NCI-H187 (cell line): ENCODE measurements at places on chromosomes 11 and 22.

GRCh38 chr11:94447149-94447548 lies 45.9 kb upstream of the GPR83 start:
- DNase-seq: no peak

DNA sequence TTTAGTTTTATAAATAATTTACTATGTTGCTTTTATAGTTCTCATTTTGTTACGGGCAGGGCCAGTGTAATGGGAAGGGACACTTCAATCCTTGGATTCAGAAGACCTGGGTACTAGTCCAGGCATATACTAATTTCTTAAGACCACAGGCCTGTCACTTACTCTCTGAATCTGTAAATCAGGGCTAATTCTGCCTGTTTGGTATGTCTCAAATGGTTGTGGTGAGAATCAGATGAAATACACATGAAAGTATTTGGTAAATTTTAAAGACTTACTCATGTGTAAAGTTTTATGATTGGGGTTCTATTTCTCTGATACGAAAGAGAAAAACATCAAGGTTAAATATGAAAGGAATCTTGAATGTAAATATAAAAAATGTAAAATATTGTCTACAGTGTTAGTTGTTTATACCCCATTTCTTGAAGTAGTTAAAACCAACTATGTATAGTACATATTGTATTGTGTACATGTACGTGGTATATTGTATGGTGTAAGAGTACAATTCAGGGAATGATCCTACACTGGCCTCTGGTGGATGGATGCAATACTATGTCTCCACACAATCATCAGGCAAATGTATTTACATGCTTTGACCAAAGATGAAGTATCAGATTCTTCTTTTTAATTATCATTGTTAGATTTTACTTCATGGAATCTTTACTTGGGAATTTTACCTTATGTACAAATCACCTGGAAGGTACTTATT lies 24.5 kb upstream of the RAG2 start:
- no peak for DNase-seq

DNA sequence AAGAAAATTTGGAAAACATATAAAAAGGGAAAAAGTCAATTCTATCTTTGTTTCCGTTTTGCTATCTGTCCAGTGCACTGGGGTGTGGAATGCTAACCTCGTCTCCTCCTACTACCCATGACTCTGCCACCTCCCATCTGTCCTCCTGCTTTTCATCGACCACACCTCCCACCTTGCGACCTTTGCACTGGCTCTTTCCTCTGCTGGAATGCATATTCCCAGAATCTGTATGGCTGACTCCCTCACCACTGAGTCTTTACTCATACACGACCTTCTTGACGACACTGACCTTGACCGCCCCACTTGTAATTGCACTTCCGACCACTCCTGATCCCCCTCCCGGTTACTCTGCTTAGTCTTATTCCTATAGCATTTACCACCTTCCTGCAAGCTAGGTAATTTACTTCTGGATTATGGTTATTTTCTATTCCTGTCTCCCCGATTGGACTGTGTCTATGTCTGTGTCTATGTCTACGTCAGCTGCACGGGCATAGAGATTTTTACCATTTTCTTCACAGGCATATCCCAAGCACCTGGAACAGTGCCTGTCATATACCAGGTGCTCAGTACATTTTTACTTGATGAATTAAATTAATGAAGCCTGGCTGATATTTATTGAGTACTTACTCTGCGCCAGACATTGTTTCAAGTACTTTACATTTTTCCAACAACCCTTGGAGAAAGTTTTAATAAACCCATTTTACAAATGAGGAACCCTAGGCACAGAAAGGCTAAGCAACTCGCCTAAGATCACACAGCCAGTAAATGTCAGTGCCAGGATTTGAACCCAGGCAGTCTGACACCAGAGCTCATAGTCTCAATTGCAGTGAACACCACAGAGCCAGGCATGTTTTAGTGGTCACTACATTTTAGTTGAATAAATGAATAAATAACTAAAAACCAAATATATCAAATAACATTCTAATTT lies 89.3 kb upstream of the SLC22A12 start:
- DNase-seq: no peak

DNA sequence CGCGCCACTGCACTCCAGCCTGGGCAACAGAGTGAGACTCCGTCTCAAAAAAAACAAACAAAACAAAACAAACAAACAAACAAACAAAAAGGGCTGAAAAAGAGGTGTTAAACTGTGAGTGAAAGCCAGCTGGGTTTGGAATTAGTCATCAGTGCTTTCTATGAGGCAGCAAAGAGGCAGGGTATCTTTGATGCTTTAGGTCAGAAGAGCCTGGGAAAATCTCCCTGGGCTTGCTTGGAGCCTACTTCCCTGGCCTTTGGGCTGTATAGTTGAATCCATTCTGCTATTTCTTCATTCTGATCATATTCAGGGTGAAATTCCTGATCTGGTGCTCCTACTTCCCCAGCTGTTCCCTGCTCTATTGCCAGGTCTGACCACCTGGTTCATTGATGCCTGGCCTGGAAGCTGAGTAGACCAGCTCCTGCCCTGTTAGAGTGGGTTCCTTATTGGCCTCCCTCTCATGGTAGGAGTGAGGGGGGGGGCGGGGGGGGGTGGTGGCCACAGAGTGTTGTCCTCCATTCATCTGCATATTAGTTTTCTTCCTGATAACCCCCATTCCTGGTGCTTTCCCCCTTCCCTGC lies 65.6 kb downstream of the INSC start:
- no peak for DNase-seq

- DNase-seq: no peak
These were observed 1.4 kb downstream of the POU2AF2 start for GRCh38 chr11:111246956-111247355.

DNA sequence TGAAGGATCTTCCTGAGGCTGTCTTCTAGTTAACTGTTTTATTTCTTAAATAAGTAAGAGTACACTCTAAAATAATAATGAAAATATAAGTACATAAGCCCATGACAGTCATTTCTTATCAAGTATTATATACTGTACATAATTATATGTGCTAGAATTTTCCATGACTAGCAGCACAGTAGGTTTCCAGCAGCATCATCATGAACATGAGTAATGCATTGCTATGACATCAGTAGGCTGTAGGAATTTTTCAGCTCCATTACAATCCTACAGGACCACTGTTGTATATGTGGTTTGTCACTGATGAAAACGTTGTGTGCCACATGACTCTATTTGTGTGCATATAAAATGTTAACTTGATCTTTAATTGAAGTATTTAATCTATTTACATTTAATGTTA lies 22.0 kb downstream of the ZNF202 start:
- no peak for DNase-seq

- DNase-seq: no peak
These were observed 5.8 kb upstream of the TTC12 start for GRCh38 chr11:113308601-113309000.

DNA sequence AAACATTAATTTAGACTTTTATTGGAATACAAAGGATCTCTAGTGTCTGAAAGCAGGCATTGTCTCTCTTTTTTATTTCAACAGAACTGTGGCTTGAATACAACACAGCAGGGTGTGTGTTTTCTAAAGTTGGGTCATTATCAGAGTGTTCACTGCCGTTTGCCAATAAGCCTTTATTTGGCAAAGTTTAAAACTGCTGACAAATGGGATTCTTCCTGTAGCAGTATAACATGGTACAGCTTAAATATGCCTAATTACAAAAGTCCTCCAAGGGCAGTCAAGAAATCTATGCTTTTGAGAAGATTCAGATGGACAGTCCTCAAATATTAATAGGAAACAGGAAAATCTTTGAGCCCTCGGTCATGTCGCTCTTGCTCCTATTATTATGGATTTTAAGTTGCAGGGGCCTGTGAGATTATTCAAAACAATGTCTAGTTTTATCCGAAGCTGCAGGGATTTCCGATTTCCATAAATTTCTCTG lies 199.9 kb downstream of the MAML2 start:
- no peak for DNase-seq

GRCh38 chr11:45073685-45074141 lies 72.7 kb upstream of the PRDM11 start:
- DNase-seq: no peak

DNA sequence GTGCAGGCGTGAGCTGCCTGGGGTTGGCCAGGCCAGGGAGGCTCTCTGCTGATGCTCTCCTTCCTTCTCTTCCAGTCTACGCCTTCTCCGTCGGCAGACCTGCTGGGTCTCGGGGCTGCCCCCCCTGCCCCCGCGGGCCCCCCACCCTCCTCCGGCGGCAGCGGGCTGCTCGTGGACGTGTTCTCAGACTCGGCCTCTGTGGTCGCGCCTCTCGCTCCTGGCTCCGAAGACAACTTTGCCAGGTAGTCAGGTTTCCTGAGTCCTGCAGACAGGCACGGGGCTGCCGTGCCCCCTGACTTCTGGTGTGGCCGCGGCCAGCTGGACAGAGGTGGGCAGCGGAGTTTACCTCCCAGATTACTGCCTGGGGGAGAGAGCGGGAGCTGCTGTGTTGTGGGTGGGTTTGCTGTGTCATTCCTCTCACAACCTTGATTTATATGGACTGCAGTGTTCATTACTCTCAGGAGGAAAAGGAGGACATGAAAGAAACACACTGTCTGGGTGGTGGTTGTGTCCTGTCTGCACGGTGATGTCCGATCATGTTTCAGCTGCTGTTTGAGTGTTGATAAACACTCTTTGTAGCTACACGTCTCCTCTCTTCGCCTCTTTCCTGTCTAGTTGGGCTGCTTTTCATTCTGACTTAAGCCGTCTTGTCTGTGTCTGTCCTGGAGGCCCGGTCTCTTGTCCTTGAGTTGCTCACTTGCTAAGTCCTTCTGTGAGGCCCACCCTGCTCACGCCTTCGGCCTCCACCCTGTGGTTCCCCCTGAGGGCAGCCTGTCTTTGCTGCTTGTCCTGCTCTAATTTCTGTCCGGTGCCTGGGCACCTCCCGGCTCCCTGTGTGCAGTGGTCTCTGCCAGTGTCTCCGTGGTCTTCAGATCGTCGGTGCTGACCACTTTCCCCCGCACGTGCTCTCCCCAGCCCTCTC lies 35.9 kb downstream of the MUC6 start:
- no peak for DNase-seq

GRCh38 chr11:132605825-132606570 lies 926.3 kb downstream of the OPCML start:
- DNase-seq: no peak

- DNase-seq: no peak
These were observed 85.6 kb downstream of the CACNG2 start for GRCh38 chr22:36617694-36618522.

DNA sequence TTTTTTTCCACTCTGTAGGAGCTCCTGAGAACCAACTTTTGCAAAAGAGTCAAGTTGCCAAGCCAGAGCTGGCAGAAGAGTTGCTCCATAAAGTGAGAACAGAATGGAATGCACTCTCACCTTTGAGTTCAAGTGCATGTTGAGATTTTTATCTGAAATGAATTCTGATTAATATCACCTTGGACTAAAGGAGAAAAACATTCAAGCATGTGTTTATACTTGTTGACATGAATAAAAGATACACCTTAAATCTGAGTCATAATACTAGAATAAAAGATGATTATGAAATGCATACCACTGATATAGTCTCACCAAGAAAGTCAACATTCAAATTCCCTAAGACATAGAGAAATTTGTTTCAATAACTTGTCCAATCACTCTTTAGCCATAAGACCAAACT lies 37.8 kb downstream of the ARL14EP start:
- DNase-seq: no peak

GRCh38 chr11:5818245-5818886 lies 9.6 kb downstream of the OR52N2 start:
- no peak for DNase-seq

DNA sequence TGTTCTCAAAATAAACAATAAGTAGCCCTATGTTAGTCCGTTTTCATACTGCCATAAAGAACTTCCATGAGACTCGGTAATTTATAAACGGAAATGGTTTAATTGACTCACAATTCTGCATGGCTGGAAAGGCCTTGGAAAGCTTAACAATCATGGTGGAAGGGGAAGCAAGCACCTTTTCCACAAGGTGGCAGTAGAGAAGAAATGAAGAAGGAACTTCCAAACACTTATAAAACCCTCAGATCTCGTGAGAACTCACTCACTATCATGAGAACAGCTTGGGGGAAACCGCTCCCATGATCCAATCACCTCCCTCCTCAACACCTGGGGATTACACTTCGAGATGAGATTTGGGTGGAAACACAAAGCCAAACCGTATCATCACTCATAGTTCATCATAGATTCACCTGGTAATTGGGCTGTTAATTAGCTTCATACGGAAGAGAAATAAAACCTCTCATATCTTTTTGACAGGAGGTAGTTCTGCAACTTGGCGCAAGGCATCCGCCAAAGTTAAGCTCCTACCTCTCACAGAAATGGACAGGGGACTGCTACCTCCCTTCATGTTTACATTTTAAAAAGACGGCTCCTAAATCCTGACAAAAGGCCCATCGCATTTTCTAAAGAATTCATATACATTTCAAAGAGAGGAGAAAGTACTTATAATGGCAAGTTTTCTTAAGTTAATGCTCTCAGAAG lies 49.0 kb downstream of the MUC15 start:
- DNase-seq: no peak
